Stimulated activated CD8-positive, alpha-beta memory T cell treated with anti-CD3 and anti-CD28 coated beads, Interleukin-4, amount 100 ng/mL, for 1 hour (primary cell): ENCODE measurements at places on chromosomes 2 and 18.

- DNase-seq = no peak
Observed at GRCh38 chr2:113085542-113085941, 17.8 kb downstream of the IL1F10 start.

- DNase-seq = no peak
Observed at GRCh38 chr2:105176429-105176828, 65.1 kb upstream of the GPR45 start.

DNA sequence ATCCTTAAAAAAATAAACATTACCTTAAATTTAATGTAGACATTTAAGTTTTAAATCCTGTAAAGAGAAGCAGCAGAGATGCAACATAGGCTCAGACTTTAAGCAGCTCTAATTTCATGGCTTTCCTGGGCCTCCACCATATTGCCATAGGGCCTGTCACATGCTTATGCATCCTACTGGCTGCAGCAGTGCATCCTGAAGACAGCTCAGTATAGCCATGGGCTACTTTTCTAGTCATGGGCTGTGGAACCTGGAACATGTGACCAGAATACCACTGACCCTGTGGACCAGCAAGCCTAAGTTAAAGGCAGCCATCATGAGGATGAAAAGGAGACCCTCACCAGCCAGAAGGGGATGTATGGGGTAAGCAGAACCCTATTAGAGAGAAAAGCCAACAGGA lies 10.7 kb downstream of the RMP24 start:
- no peak for DNase-seq

DNA sequence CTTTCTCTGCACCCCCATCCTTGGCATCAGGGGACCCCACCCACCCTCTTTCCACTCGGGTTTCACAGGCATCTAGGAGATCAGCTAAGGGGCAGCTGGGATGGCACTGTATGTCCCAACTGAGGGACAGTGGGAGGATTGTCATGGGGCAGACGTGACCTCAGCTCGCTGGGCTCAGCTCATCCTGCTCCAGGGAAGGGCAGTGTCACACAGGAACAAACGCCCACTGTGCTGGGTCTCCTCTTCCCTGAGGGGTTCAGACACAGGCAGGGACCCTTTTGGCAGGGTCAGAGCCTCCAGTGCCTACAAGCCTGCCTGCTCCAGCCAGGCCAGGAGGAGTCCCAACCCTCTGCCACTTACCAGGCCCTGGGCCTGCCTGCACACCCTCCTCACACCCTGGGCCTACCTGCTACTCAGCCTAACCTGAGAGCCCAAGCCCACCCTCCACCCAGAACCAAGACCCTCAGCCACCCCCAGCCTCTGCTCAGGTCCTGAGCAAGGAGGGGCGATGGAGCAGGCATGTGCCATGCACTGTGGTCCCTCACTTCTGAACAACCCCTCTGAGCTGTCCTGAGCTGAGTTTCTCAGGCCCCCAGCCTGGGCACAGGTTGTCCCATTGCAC lies 68.2 kb downstream of the HS1BP3 start:
- no peak for DNase-seq

DNA sequence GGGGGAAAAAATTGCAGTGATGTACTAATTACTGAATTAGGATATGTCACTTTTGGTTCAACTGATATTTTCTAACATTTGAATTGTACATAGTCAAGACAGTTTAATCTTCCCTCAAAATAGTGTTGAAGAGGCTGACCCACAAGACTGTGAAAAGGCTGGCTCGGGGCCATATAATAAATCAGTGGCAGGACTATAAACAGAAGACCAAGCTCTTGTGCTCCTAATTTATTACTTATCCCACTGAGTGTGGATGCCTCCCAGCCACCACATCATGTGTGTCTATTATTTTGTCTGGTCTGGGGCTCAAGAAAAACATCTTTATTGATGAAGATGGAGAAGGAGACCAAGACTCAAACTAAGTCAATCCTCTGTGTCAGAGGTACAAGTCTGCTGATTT lies 64.4 kb downstream of the PLEKHM3 start:
- DNase-seq = no peak

GRCh38 chr2:199470361-199470671 lies 12.6 kb upstream of the SATB2 start:
- no peak for DNase-seq

DNA sequence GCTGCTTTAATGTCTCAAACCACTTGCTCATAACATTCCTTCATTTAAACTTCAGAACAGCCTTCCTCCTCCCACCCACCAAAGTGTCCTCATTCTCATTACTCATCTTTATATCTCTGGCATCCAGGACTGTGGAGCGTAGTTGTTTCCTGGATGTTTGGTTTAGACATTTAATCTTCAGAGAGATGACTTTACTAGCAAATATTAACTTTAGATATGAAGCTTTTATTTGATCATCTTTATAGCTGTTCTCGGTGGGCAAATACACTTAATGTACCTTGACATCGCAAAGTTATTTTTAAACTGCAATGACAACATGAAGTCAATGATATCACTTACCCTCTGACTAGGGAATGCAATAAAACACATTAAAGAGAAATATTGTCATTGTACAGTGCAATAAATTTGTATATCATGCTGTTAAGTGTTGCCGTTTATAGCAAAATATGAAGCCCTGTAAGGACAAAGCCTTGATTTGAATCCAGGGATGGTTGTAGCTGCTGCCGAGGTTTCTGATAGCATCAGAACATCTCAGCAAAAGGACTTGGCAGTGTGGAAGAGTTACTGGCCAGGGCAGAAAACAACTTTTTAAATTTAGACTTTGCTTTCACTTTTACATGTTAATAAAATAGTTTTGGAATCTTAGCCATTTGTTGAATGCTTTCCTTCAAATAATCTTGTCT lies 4.6 kb upstream of the LAMA3 start:
- no peak for DNase-seq

DNA sequence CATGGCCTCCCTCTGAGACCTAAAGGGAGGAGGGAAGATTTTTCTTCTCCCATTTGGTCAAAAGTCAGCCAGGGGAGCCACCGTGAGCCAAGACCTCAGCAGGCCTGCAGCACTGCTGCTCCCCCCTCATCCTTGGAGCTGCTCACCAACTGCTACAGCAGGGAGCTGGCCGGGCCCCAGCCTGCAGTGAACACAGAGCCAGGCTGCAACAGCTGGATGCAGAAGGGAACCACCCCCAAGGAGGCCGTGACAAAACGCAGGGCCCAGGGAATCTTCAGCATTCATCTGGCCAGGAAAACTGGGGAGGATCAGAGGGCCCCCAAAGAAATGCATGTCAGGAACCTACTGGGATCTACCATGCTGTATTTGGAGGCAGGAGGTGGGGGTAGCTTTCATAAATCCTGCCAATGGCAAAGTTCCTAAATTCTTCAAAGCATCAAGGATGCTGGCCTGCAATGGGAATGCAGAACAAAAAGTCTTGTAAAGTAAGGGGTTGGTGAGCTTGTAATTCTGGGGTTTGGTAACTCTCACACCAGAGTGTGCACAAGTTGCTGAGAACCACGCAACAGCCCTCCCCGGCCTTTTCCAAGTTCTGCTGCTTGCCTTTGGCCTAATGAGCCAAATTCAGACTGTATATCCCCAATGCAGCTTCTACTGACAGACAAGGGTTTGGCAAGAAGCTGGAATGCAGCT lies 61.0 kb downstream of the CACNB4 start:
- no peak for DNase-seq

GRCh38 chr2:3768960-3769765 lies 65.8 kb downstream of the DCDC2C start:
- DNase-seq = no peak

GRCh38 chr18:78113136-78113939 lies 863.7 kb downstream of the GALR1 start:
- DNase-seq = no peak

DNA sequence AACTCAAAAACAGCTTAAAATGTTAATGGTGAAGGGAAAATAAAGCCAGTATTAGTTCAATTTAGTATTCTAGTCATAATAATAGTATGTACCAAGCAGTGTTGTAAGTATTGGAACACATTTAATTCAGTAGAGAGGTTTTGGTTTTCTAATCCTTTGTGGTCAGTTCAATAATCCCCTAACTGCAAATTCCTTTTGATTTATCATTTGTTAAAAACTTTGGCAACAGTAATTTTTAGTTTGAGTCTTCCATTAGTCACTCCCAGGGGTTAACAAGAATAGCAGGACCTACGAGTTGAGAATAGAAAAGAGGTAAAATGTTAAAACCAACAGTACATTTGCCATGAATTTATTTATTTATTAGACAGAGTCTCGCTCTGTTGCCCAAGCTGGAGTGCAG lies 10.7 kb downstream of the MRPL44 start:
- no peak for DNase-seq

- no peak for DNase-seq
Observed at GRCh38 chr2:27811768-27812167, 40.2 kb downstream of the MRPL33 start.

DNA sequence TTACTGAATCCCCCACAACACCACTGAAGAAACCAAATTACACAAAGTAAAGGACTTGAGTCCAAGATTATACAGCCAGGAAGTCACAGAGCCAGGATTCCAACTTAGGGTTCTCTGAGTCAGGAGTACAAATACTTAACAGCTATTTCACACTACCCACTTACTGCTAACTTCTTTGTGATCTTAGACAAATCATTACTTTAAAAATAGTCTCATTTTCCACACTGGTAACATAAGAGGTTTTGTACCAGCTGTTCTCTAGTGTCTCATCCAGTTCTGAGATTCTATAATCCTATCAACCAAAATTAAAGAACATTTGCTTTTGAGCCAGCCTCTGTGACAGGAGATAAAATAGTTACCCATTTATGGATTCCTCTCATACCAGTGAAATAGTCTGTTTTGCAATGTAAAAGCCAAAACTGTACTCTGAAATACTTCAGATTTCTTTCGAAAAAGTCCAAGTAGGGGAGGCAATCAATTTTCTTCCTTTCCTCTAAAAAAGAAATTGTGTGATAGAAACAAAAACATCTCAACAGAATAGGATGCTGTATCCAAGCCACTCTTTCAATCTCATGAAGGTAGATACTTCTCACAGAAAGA lies 157.6 kb downstream of the LRATD1 start:
- DNase-seq = no peak

DNA sequence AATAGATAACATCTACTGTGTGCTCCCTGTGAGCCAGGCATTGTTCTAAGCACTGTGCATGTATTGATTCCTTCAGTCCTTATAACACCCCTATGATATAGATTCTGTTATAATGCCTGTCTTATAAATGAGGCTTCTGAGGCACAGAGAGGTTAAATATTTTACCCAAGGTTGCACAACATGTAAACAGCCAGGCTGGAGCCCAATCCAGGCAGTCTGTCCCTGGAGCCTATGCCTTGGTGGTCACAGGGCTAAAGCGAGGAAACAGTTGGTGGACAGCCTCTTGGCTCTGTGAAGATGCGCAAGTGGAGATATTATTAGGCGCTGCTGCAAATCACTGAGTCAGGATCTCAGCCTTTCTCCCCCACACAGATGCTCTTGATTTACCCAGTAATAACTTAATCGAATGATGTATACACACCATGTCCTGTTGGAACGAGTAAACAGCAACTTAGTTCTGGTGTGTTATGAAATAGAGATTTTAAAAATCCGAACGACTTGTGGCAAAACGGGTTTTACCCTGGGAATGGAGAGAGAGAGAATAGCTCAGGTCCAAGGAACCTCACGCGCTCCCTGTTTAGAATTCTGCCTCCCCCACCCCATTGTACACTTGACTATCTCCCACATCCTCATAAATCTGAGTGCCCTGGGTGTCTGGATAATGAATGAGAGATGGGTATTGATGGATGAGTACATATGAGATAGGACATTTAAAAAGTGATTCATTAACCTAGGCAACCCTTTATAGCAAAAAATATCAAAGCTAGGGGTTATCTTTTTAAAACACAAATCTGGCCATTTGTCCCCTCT lies 231.9 kb downstream of the BCL2 start:
- no peak for DNase-seq

DNA sequence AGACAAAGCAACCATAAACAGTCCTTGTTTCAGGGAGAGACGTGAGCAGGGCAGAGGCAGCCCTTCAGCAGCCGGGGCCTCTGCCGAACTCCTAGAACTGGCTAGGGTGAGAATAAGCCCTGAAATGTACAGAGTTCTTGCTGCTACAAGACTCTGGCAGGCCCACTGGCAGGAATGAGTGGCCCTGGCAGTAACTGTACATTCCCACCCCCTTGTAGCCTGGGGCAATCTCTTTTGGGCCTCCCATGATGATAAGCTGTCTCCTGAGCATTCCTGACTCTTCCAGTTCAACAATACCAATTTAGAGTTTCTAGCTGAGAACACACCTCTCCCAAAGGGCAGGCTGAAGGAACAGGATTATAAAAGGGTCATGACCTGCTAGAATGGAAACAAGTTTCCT lies 54.3 kb downstream of the HAUS1 start:
- no peak for DNase-seq

- no peak for DNase-seq
Observed at GRCh38 chr2:10876963-10877362, 34.8 kb upstream of the KCNF1 start.

- DNase-seq = no peak
Observed at GRCh38 chr2:218878926-218879761, 1.5 kb upstream of the WNT10A start.

DNA sequence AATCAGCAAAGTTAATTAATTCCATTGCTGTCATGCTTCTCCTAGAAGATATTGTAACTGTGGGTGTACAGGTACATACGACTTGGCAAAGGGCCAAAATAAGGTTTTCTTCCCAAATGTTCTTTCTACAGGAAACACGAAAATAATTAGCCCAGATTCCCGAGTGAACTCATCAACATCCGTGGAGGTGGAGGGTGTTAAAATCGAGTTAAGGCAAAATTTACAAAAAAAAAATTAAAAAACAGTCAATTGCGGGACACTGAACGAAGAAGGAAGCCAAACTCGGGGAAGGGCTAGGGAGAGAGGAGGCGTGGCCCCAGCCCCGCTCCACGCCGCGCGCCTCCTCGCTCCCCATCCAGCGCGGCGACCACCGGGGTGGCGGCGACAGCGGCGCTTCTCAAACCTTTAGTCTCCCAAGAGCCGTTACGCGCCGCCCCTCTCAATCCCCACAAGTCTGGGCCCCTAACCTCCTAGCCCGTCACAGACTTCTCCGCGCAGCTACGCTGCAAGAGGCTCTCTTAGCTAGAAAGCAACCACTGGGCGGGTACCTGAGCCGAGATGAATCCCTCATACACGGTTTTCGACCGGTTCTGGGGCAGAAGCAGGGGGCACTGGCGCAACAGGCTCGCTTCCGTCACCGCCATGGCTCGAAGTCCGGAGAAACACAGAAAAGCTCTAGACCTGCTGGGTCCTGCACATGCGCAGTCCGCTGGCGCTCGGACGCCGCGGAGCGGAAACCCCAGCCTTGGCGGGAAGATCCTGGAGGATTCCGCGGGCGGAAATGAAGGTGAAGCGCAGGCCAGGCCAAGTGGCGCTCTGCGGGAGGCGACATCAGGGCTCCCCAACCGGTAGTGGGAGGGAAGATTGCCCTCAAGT lies at the start of gene FANCL:
Gene FANCL (minus strand): TSS at position 656 of the 876 bp plus-strand sequence. CDS start 12 bp downstream, at position 644.
- peak; percentile 16 for DNase-seq

GRCh38 chr18:15198116-15198389 lies 450.1 kb downstream of the ANKRD30B start:
- no peak for DNase-seq

- DNase-seq = no peak
Observed at GRCh38 chr18:78240627-78241252, 738.9 kb upstream of the SALL3 start.

- DNase-seq = no peak
Observed at GRCh38 chr2:240727439-240727838, 35.8 kb downstream of the AQP12A start.
